Esophagus muscularis mucosa (tissue), 4 donors: ENCODE measurements at places on chromosomes 7 and 10. TPM values are rescaled to one million over a fixed set of nuclear protein-coding genes. Genes with fewer than 3 reads are reported as not detected.

Gene FAM25A
- not detected for total RNA-seq

Gene ZNF680
- total RNA-seq: 16.2 TPM

Gene VAX1
- total RNA-seq: not detected

Gene NPSR1
- total RNA-seq: not detected

Gene GBX1
- not detected for total RNA-seq

Gene CACNB2
- total RNA-seq: 73.5 TPM

DNA sequence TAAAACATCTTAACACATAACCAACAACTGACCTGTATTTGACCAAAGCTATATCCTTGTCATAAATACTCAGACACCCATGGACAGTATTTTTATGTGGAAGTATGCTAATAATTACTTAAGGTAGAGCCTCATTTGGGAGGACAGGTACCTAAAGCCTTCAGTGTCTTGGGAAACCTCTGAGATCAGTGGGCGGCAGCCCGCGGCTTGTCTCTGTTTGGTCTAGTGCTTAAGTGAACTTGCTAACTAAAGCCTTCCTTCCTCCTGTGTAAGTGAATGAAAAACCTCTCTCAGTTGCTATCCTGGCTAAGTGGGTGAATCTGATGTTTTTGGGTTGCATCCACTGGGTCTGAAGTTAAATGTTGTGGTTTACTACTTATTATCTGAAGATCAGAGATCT lies 144.5 kb upstream of the AGR3 start:
- no peak for DNase-seq

DNA sequence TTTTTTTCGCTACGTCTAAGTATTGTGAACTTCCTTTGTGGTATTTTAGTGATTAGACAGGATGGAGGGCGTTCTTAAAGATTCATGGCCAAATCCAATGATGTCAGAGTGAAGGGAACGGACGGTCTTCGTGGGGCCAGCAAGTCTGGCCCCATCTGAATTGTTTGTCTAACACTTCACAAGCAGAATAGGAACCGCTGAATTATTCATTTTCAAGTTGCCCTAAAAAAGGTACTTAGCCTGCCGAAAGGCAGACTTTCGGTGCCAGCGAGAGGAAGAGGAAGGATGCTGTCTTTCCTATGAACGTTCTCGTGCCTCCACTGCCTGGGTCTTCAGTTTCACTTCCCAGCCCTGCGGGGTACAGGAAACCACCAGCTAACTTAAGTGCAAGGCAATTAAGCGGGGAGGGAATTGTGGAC lies 145.7 kb upstream of the SH2B2 start:
- no peak for DNase-seq

- DNase-seq: no peak
Observed at GRCh38 chr10:72067463-72068125, 20.8 kb downstream of the SPOCK2 start.

DNA sequence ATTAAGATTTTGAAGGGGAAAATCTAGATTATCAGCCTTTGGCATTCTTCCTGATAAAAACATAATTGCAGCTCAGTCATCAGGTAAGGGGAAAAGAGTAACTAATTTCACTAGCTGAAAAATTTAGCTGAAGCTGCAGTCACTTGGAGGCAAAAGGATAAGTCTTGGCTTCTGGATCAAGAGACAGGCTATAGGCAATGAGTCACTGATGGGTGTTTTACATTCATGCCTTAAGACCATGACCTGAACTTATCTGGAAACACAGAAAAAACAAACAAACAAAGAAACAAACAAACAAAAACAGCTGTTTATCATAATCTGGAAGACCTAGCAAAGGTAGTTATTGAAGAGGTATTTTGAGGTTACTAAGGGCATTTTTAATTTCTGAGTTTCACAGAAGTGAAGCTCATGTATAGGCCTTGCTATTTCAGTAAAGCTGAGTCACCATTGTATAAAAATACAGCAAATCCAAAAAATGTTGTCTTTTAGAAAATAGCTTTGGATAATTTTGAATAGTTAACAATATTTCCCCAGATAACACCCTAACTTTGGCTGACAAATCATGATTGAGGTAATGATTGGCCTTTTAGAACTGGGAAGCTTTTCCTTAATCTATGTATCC lies 40.3 kb downstream of the ZNF22 start:
- DNase-seq: no peak

GRCh38 chr10:74234569-74234968 lies 83.5 kb downstream of the ADK start:
- DNase-seq: no peak

- no peak for DNase-seq
Observed at GRCh38 chr10:27743012-27743876, 2.4 kb downstream of the MKX start.
